ENCODE measurements at places on chromosomes 1 and 21.

DNA sequence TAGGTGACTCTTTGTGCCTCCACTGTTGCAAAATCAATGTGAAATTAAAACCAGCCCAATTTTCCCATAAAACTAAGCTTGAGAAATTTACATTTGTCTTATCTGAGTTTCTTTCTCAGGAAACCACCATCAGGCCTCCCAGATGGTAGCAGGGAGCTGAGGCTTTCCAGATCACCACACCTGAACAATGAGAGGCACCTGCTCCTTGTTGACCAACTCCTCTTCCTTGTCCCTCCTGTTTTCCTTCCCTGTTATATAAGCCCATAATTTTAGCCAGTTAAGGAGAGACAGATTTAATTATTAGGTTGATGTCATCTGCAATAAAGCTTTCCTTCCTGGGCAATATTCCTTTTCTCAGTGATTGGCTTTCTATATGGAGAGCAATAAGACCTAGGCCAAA is 32.0 kb upstream of the C1orf185 start:
- DNase-seq = no peak

GRCh38 chr1:218613105-218613504 is 268.0 kb downstream of the TGFB2 start:
- DNase-seq = no peak

- DNase-seq = no peak
Measured at GRCh38 chr1:219790834-219791615, 137.3 kb downstream of the SLC30A10 start.

DNA sequence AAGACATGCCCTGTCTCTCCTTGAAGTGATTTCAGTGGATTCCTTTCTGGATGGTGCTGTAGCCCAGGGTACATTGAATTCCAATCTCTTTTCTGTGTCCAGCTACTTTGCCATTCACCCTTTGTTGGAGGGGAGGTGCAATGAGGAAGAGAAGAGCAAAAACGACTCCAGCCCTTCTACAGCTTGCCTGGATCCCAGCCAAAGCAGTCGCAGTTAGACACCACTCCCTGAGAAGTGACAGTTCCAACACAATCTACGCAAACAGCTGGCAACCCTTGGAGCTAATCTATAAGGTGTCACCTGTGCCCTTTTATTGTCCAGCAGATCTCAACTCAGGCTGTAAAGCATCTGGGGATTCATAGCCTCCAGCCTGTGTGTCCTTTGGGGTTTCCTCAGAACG is 4.6 kb downstream of the CD244 start:
- DNase-seq = no peak

DNA sequence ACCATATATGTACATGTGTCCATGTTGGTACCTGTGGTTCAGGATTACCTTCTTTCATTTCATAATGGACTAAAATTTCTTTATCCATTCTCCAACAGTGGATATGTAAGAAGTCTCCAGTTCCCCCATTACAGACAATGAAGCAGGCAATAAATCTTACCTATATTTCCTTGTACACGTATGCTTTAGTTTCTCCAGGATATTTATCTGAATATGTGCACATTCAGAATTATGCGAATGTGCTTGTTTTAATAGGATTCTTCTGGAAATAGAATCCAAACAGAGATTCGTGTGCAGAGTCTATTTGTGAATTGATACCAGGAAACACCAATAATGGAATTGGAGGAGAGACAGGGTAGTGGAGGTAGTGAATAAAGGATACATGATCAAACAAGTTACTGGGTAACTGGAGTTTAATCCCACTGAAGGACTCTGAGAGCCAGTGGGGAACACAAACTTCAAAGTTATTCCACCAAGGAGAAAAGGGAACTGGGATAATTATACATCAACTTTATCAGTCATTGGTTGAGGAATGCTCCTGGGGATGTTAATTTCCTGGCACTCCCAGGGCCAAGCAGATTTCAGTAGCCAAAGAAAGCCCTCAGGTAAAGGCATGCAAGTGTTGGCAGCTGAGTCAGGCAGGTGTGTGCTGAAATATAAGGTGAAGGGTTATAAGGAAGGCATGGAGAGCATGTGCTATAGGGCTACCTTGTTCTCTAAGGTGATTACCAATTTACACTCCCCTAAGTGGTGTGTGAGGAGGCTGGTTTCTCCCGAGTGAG is 374.9 kb upstream of the PBX1 start:
- DNase-seq = no peak

DNA sequence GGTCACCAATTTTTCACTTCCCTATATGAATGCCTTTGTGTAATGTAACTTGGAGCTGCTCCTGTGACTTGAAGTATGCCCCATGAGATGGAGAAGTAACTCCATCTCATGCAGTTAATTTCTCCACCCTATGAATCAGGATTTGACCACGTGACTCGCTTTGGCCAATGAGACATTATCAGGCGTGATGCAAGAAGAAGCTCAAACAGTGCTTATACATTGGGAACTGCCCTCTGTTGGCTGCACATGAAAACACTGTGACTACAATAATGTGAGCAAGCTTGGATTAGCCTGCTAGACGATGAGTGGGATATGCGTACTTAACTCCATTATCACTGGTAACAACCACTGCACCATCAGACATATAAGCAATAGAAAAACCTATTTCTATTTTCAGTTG is 684.4 kb downstream of the PLA2G4A start:
- DNase-seq = no peak

GRCh38 chr21:14566894-14567293 is 20.8 kb upstream of the SAMSN1 start:
- DNase-seq = no peak

- no peak for DNase-seq
Measured at GRCh38 chr21:36369064-36369685, 16.0 kb upstream of the CHAF1B start.

DNA sequence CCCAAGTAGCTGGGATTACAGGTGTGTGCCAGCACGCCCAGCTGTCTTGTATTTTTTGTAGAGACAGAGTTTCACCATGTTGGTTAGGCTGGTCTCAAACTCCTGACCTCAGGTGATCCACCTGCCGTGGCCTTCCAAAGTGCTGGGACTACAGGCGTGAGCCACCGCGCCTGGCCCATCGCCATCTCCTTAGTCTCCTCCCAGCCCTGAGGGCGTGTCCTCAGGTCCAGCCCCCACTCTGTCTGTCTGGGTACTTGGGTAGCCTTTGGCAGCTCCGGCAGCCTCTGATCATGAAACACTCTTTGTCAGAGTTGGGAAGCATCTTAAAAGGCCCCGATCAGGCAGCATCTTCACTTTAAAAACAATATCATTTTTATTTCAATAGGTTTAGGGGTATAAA is 90.3 kb upstream of the DISP3 start:
- DNase-seq = no peak

DNA sequence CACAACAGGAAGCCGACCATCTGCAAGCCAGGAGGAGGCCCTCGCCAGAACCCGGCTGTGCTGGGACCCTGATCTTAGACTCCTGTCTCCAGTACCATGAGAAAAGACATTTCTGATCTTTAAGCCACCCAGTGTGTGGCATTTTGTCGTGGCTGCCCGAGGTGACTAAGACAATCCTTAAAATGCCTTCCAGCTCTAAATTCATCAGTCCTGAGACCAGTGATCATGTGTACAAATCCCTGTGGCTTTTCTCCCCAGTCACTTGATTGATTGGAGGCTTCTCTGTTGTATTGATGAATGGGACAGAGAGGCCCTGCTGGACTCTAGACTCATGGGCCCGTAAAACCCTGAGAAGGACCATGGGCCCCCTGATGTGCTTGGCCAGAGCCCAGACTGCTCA is 36.1 kb downstream of the B3GALT5 start:
- no peak for DNase-seq

DNA sequence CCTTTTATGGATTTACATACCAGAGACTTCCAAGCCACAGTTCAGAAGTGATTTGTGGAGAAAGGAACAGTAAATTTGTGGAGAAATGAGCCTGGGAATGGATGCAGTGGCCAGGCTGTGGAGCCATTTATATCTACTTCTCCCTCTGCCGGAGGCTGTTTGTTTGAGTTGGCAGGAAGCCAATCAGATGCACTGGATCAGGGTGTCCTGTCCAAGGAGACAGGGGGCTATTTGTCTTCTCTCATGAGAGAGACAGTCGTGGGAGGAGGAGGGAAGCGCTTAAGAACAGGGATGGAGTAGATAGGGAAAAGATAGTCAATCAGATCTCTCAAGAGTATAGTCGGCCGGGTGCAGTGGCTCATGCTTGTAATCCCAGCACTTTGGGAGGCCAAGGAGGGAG is 2.8 kb upstream of the HAPLN2 start:
- DNase-seq = no peak

DNA sequence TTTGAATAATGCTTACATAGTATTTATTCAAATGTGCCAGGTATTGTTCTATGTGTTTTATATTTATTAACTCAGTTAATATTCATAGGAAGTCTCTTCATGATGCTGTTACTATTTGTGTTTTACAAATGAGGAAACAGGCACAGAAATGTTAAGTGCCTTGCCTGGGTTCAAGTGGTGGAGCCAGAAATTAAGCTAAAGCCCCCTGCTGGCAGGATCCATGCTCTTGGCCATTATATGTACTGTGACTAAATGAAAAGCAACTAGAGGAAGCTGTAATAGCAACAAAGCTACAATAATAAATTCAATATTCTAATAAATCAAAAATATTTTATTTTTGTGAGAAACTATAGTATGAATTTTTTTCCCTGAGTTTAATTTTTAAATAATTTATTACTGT is 30.0 kb downstream of the IARS2 start:
- DNase-seq = no peak

GRCh38 chr1:21725748-21726392 is 56.7 kb upstream of the RAP1GAP start:
- no peak for DNase-seq

- no peak for DNase-seq
Measured at GRCh38 chr1:113657126-113657525, 102.2 kb downstream of the PHTF1 start.

DNA sequence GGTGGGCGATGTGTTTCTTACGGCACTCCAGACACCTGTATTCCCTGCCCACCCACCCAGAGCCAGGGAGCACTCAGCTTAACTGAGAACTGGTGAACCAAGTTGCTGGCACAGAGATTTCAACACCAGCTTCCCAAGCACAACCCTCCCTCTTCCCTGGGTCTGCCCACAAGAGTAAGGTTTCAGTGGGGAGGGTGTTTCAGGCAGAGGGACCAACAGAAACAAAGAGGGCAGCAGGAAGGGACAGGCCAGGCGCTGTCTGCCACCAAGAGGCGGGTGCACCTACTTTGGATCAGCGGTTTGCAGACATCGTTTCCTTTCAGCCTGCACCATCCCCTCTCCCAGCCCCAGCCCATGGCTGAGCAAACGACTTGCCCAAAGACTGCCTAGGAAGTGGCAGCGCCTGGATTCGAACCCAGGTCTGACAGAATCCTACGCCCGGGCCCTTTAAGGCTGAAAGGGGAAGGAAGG is 21.9 kb upstream of the ALDH4A1 start:
- DNase-seq = no peak

- no peak for DNase-seq
Measured at GRCh38 chr1:10905841-10906655, 106.4 kb upstream of the TARDBP start.

DNA sequence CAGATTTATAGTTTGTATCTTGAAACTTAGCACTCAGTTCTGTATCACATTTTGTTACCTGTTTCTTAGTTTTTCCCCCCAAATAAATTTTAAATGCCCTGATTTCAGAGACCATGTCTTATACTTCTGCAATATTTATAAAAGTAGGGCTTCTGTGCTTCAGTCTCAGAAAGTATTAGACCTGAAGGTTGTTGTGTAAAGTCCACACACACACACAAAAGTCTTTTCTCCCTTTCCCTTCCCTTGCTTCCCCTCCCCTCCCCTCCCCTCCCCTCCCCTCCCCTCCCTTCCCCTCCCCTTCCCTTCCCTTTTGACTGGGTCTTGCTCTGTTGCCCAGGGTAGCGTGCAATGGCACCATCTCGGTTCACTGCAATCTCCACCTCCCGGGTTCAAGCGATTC is 41.0 kb upstream of the KCNK1 start:
- DNase-seq = no peak

- no peak for DNase-seq
Measured at GRCh38 chr1:89611721-89612120, 21.2 kb upstream of the LRRC8C start.

DNA sequence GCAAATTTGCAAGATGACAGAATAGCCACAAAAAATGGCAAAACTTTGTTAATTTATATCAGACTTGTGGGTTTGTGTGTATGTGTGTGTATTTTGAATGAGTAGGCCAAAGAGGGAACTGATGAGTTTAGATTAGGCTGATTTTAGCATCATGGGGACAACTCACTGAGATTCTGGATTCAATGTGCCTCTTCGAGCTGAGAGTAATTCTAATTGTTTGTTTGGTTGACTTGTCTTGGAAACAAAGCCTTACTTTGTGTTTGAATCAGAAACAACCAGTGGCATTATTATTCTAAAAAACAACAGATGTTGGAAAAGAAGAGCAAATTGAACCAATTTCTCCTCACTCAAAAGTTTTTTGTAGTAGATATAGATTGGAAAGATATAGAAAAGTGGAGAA is 40.5 kb upstream of the C21orf91 start:
- no peak for DNase-seq

GRCh38 chr1:39901464-39901713 is 328 bp downstream of the MYCL start:
- DNase-seq = no peak

- DNase-seq = no peak
Measured at GRCh38 chr1:191695865-191696264, 462.4 kb upstream of the RGS18 start.

GRCh38 chr1:85554630-85555327 is 25.8 kb upstream of the CCN1 start:
- no peak for DNase-seq

DNA sequence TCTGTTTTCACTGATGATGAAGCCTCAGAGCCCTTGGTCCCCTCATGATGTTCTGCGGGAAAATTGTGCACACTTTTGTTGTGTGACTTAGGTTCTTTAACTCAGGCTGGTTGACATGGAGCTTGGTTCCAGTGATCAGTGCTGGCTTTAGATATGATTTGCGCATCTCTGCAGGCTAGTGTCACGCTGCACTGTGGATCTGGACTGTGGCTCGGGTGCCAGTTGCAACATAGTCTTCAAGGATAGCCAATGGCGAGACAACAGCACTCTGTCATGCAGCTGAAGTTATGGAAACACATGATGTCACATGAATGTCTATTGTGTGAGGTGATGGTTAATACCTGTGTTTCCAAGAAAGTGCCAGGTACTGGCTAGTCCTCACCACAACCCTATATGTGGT is 56.7 kb downstream of the DDR2 start:
- no peak for DNase-seq

- DNase-seq = no peak
Measured at GRCh38 chr1:104629589-104629988, 879.9 kb downstream of the AMY1C start.

DNA sequence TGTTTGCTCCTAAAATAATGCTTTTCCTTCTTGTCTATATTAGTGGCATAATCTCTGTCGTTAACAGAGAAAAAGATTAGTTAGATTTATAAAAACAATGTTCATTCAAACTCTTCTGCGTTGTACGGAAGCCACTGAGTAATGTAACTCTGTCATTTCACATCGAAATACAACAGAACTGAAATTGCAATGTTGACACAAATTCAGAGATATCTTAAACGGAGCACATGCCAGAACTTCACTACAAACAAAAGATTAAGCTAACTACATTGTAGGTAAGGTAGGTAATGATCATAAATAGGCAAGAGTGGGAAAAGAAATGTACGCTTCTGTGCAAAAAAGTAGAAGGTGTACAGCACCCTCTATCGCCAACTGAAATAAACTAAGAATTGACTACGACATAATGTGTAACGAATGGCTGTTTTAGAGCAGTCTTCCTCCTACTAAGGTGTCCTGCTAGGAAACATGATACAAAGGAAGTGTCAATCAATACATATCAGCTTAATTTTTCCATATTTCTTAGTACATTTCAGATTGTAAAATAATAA is 56.6 kb downstream of the PCNX2 start:
- DNase-seq = no peak
